ENCODE measurements at places on chromosomes 3 and 15.

GRCh38 chr15:59251001-59251845 is 44.6 kb downstream of the LDHAL6B start:
- DNase-seq: no peak

DNA sequence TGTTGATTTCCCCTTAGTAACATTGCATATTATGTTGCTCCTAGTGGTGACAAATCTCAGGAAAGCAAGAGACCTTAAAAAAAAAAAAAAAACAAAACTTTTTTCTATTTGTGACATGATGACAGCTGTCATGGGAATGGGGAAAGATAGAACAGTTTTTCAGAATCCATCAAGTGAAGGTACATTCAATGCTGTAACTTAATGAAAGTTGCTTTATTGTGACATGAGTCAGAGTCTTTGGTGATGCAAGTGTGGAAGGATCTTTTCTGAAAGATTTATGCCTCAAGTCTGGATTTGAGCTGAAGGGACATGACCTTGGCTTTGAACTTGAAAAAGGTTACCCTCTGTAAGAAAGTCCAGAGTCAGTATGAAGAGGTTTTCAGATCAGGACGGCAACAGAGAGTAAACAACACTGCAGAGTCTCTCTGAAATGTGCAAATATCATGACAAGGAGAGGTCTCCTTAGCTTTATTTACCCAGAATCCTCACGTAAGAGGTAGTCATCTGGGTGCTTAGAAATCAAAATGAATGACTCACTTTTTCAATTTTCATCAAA is 424.7 kb downstream of the CNTN4 start:
- DNase-seq: no peak

GRCh38 chr15:58548308-58549012 is 116.7 kb downstream of the LIPC start:
- DNase-seq: no peak

- DNase-seq: no peak
Measured at GRCh38 chr15:85063522-85064079, 81.9 kb downstream of the PDE8A start.

GRCh38 chr3:174442302-174442682 is 416.8 kb upstream of the NAALADL2 start:
- no peak for DNase-seq

- no peak for DNase-seq
Measured at GRCh38 chr3:18680758-18681157, 255.6 kb upstream of the SATB1 start.

DNA sequence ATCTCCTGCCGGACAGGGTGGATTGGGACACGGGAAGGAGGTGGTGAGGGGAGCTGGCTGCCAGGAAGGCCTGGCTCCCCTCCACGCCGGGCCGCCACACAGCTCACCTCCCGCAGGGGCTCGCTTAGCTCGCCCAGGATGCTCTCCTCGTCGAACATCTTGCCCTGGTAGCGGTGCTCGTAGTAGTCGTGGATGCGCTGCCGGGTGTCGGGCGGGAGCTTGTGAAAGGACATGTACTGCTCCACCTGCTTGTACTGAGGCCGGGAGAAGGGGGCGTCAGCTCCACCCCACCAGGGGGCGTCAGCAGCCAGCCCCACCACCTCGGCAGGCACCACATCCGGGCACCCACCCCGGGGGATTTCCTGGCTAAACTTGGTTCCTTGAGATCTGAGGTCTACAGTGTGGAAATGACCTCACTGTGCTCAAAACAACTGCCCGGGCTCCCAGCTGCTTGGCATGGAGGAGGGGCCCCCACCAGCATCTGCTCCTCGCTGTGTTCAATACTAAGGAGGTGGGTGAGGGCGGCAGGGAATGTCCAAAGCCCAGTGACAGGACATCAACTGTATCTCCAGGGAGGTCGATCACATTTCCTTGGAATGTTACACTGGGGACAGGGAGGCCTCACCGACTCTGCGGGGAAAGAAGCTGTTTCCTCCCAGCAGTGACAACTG is 43.4 kb downstream of the HCN4 start:
- no peak for DNase-seq

- DNase-seq: no peak
Measured at GRCh38 chr3:33260104-33260503, 17.1 kb upstream of the FBXL2 start.

DNA sequence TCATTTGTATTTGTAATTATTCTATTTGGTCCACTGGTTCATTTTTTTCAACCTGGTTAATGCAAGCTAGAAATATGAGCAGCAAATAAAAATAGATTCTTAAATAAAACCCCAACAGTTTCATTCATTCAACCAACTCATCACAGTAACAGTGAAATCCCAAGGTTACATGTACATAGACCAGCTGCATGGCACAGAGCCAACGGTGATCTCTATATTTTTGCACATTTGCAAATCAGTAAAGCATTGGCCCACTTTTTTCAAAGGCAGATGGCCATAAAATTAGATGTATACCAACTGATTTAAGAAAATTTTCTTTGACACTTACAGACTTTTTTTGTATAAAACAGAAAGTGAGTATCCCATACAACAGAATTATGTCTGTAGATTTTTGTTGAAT is 49.3 kb downstream of the STRIT1 start:
- no peak for DNase-seq

DNA sequence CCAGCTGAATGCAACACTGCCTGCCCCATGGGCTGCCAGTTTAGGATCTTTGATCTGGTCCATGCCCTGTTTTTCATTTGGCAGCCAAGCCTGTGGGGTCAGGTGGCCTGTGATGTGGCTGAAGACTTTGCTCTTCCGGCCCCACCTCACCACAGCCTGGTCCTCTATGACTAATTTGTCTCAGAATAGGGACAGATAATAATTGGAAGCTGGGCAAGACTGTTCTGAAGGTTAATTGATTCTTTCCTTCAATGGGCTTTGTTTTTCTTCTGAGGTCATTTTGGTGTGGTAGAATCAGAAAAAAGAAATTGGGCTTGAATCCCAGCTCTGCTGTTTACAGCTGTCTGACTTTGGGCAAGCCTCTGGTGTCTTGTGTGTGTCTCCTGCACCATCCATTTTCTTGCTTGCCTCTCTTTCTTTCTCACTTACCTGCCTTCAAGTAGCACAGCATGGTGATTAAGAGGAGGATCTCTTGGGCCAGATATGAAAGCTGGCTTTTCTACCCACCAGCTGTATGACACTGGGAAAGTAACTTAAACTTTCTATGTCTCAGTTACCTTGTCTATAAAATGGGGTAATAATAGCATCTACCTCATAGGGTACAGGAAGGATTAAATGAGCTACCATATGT is 24.2 kb downstream of the ABHD2 start:
- DNase-seq: no peak

DNA sequence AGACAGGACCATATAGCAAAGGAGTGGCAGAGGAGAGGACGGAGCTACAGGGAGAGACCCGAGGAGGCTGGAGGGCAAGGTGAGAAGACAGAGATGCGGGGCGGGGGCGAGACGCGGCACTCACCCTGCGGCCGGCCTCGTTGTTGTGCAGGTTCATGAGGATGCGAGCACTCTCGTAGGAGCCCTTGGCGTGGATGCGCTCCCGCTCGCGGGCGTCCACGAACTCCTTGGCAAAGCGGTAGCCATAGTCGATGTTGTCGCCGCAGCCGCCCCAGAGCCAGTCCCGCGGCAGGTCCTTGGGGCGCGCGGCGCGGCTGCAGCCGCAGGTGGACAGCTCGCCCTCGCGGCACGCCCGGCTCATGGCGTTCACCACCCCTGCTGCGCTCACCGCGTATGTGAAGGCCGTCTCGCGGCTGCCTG is 12.9 kb downstream of the WNT5A start:
- no peak for DNase-seq

DNA sequence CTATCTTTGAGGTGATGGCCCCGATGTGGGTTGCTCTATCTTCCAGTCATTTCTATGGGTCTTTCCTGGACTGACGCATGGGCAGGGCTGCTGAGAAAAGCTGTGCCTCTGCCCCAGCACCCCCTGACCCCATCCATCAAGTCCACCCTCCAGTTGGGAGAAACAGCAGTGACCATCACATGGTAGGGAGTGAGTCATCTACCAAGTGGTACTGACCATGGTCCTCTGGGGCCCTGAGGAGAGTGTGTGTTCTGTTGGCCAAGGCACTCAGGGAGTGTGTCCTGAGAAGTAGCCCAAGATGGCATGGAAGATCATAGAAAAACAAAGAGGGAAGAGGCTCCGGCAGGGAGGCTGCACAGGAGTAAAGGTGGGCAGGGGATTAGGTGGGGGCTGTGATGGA is 1.6 kb upstream of the DNAH1 start:
- no peak for DNase-seq

DNA sequence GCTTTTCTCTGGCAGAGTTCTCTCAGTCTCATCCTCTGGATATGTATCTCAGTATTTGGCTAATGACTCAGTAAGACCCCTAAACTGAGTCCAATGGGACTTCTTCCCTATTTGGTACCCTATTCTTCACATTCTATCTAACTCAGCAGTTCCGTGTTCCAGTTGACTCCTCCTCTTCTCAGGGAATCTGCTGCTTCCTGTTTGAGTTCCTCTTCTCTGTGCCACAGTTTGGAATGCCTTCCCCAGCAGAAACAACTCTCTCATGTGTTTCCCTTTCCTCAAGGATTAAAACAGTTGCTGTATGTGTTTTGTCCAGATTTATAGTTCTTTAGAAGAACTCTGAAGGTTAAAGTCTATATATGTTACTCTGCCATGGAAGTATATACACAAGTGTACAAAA is 344.0 kb upstream of the RARB start:
- no peak for DNase-seq

DNA sequence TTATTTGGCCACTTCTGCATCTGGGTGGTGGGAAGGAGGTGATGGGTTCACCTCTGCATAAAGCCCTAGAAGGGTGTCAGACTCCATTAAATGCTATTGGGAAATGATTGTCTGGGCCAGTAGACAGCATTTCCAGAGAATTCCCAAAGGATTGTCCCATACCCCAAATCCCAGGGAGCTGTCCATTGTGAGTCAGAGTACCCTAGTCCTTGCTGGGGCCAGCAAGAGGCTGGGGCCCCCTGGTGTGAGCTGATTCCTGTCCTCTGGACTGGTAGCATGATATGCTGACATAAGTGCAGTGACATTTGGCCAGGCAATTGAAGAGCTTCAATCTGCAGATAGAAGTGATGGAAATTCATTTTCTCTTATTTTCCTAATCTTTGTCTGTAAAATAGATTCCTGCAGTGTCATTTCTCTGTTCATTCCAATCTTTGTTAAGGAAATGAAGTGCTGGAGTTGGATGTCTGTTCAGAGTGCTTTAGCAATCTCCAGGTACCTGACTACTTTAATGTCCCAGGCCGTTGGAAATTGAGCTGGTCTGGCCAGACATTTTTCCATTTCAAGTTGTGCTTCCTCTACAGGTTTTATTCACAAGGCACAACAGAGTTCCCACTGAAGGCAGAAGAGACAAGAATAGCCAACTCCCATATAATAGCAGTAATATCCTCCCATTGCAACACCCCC is 91.2 kb downstream of the RPLP1 start:
- DNase-seq: no peak

GRCh38 chr3:195612075-195612800 is 28.5 kb upstream of the APOD start:
- no peak for DNase-seq

GRCh38 chr15:31035610-31036009 is 44.2 kb upstream of the MTMR10 start:
- no peak for DNase-seq

GRCh38 chr3:9136746-9137465 is 112.5 kb downstream of the SRGAP3 start:
- no peak for DNase-seq

DNA sequence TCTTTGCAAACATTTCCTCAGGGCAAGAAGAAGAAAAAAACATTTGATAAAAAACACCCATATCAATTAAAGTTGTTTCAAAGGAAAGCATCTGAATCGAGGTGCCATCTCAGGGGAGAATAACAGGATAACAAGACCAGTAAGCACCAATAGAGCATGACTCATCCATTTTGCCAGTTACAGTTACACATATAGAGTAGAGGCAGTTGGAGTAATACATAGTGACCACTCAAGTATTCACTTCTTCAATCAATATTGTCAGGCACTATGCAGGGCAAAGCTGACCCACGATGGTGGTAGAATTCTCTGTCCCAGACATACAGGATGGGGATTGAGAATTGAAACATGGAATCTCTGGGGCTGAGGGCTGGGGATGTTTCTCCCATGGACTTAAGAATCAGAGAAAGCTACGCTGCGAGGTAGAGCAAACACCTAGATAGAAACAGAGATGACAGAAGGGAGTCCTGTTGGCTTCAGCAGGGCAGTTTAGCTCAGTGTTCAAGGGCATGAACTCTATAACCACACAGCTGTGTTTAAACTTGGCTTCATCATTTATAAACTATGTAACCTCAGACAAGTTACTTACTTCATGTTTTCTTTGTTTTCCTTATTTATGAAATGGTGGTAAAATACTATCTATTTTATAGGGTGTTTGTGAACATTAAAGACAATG is 186.4 kb upstream of the NANOGP8 start:
- DNase-seq: no peak

DNA sequence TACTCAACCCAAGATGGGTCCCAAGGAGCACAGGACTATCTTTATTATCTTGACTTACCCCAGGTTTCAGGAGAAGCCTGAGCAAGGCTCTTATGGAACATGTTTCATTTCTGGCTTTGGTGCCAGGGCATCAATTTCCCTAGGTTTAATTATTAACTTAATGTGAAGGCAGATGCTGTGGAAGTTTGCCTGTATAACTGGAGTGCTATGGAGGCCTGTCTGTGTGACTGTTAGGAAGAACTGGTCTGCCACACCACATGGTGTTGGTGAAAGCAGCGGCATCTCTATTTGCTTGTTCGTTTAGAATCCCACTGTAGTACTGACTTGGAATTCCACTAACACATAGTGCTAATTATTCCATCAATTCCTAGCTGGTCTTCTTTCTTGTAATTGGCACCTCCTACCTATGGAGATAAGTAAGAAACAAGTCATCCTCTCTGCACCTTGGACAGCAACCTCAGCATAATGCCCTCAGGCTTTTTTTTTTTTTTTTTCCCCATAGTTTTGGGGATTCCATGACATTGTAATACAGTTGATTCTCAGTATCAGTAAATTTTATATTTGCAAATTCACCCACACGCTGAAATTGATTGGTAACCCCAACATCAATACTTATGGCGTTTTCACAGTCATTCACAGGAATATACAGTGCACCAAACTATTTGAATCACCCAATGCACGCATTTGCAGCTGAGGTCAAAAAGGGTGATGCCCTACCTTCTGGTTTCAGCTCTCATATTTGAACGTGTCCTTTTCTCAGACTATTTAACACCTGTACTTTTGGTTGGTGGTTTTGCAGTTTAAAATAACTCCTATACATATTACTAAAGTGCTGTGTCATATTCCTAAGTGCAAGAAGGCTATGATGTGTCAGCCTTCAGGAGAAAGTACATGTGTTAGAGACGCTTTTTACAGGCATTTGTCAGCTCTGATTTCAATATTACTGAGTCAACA is 772.8 kb upstream of the LMCD1 start:
- no peak for DNase-seq
